ENCODE measurements at places on chromosomes 2 and 18.

- no peak for DNase-seq
Measured at GRCh38 chr2:88683160-88684021, 8.1 kb upstream of the RPIA start.

GRCh38 chr18:286515-287310, 18.9 kb upstream of the THOC1 start:
- DNase-seq: no peak

- no peak for DNase-seq
Measured at GRCh38 chr2:236852100-236852976, 233.4 kb upstream of the COPS8 start.

DNA sequence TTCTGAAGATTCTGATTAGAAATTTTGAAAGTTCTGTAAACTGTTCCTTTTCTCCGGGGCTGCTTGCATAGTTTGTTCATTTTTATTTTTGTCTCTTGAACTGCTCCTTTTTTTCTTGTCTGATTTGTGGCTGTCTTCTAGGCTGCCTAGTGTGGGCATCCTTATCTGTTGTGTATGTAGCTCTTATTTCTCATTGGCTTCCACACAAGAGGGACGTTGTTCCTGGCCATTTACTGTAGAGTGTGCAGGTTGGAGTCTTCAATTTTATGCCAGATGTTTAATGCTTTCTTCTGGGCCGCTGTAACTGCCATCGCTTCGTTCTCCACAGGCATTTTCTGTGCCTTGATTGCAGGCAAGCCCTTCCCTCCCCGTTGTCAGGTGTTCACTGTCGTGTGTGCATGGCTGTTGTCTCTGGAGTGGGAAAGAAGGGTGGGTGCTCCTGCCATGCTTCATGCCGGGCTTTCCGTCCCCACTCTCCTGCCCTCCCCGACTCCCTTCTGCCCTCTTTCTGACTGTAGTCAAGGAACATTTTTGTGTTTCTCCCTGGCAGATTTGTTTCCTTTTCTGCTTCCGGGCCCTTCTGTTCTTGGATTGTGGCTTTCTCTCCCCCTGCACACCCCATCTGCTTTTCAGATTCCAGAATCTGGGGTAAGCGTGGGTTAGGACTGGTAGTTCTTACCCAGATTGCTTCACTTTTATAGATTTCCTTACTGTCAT, 15.5 kb downstream of the CEP192 start:
- no peak for DNase-seq

DNA sequence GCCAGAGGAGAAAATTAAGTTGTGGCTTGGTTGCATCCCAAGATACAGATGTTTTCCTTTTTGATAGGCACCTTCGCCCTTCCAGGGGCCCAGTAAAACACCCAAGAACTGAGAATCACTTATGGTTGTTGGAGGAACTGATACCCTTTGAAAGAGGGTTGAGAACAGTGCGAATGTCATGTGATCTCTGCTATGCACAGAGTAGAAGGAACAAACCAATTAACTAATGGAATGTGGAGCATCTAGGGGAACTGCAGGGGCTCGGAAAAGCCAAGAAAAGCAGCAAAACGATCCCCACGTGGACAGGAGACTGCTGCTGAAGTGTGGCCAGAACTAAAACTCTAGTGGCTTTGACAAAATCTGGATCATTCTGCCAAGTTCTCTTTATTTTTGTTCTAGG, 58.8 kb downstream of the APOB start:
- DNase-seq: no peak

- DNase-seq: no peak
Measured at GRCh38 chr2:188308483-188308882, 16.8 kb downstream of the GULP1 start.

- DNase-seq: no peak
Measured at GRCh38 chr2:129922571-129923264, 56.7 kb upstream of the RAB6C start.

DNA sequence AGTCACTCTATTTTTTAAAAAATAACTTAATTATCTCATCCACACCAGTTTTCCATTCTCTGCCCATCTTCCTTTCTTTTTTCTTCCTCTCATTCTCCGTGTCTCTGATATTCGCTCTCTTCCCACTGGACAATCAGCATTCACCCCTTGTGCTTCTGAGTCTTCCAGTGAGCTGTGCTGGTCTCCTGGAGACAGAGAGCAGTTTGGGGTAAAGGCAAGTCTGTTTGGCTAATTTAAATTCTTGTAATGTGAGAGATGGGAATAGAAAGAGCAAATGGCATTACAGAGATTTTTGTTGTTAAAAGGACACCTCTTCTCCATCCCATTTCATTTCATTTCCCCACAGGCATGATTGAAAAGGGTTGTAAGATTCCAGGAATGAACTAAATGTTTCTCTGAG, 107.5 kb downstream of the DTNA start:
- no peak for DNase-seq

GRCh38 chr2:156708051-156708450, 271.9 kb downstream of the GPD2 start:
- no peak for DNase-seq

DNA sequence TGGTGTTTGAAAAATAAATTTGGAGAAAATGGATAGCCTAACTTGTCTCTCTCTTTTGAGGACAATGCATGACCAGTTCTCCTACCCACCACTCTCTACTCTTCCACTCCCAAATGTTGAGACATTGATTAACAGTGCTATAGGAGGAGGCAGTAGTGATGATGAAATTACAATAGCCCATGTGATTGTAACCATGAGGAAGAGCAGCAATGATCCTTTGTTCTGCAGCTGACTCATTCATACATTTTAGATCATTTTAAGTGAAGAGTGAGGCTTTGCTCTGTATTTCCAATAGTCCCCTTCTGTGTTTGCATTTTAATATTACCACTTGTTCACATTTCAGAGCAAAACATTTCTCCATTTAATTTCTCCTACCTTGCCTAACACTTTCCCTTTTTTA, 592.3 kb downstream of the THSD7B start:
- DNase-seq: no peak

- no peak for DNase-seq
Measured at GRCh38 chr2:104755026-104755878, 98.7 kb upstream of the POU3F3 start.

DNA sequence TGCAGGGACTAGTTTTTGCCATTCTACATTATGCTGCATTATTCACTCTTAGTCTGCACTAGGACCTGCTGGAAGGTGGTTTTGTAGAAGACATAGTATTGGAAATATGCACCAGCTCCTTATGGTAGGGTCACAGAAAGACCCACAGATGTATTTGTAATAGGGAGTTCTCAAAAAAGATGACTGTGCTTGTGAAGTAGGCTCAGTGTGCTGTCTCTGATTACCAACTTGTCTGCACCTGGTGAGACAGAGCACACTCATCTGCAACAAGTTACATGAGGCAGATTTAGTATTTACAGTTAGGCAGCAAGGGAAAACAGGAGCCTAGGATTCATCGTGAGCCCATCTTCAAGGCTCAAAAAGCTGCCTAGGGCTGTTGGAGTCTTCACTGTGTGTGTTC, 29.4 kb downstream of the RHBDD1 start:
- no peak for DNase-seq

DNA sequence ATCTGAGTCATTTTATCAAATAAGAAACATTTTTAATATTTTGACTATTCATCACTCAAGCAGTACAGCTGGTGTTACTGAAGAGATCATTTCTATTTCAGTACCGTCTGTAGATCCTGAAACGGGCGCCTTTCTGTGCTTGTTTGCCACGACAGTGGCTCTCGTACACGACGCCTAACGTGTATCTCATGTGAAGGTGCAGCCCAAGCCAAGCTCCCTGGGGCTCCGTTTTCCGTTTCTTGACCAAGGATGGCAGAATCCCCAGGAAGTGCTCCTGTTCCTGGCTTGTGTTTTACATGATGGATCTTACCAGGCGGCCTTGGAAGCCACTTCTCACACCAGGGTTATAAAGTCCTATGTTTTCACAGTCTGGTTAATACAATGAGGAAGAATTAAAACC, 320.6 kb downstream of the GBX2 start:
- DNase-seq: no peak
